Stimulated activated CD4-positive, alpha-beta T cell treated with anti-CD3 and anti-CD28 coated beads, Interleukin-1b, Interleukin-23, amount 100 ng/mL, for 48 hours (primary cell): ENCODE measurements at places on chromosomes 5 and 9.

DNA sequence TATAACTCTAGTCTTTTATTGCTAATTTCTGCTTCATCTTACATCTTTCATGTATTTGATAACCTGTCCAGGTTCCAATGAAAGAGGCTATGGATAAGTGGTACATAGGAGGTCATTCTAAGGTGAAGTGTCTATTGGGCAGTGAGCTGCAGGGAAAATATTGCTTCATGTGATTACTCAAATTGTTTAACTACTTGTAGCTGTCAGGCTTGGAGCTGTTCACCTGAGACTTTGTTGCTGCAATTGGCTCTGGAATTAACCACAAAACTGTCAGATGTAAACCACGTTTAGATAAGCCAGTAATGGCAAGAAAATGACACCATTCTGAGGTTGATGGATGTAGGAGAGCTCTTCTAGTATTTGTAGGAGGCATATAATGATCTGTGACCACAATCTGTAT lies 26.0 kb downstream of the ADAMTSL1 start:
- DNase-seq = no peak

- DNase-seq = no peak
Measured at GRCh38 chr9:92696619-92697018, 26.7 kb upstream of the IPPK start.

DNA sequence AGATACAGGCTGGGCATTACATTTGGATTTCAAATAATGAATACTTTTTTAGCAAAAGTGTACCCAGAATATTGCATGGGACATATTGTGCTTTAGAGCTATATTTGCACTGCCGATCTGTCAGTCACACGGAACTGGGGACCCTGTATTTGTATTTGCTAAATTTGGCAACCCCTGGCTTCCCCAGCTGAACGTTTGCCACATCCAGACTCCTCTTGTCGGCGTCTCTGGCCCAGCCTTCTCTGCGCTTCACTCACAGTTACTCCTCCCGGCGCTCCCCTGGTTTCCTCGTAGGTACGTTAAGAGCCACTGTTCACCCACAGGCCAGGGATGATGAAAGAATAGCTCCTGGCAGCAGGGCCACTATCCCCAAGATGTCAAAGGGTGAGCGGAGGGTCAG lies 58.7 kb downstream of the NSUN2 start:
- no peak for DNase-seq

DNA sequence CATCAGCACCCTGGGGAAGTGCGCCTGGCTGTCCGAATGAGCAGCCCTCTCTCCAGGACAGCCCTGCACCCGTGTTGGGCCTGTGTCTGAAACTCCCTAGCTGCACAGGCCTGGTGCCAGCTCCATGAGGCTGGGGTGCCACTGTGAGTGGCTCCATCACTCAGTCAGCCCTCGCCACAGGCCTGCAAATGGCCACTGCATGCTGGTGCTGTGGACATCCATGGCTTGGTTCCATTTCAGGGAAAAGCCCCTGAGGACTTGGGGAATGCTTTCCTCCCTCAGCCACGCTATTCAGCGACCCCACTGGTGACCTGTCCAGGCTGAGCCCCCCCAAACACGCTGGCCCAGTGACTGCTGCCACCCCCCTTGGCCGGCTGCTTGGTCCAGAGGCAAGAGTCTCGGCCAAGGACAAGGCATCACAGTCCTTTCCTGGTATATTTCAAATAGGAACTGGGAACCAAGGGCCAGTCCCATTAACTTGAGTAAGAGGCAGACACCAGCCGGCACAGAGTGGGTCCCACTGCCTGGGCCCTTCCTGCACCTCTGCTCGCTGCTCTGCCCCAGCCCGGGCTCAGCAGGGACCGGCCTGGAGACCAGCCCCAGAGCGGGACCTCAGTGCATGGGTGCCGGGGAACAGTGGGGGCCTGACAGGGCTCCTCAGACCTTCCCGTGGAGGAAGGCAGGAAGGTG lies 181.3 kb downstream of the AUH start:
- no peak for DNase-seq

DNA sequence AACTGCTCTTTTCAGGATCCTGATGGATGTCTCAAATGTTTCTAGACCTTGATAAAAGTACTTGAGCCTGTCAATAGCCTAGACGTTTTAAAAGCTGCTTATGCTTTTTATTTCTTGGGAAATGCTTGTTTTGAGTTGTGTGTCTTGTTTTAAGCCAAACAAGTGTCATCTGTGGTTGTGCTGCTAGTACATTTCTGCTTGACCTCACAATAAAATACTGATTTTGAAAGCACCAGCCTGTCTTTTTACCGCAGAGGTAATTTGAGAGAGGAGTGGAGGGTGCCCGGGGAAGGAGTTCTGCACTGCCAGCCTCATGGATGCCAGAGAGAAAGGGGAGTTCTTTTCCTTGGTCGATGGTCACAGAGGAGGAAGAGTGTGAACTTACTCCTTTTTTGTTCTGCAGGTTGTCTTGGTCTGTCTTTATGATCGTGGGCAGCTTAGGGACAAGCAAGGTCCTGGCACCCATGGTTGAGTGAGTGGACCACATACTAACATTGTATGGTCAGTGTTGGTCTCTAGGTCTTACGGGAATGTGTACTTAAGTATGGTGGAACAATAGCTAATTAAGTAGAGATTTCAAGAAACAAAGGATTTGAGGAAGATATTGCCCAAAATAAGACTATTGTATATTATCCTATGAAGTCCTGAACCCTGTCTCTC lies 61.0 kb downstream of the TRIO start:
- no peak for DNase-seq

DNA sequence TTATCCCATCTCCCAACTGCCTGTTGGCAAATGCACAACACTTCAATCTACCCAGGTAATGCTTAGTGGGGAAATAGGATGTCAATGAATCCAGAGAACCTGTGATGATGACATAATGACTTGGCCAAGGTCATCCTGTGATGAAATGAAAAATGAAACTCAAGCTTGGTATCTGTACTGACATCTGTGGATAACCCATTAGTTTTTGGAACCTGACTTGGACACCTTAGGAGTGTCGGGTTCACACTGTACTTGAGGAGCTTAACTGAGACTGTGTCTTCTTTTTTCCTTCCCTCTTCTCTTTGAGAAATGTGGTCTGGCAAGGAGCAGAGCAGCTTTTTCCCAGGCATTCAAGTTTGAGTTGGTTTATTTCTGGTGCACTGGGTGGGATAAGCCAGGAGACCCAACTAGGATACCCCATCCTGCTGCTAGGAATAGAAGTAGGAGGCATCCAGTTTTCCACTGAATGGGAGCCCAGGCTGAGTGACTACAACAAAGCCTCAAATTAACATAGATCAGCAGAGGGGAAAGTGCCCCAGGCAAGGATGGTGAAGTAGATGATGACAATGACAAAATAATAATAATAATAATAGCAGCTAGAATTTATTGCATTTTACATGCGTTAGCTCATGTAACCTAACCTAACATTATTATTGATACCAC lies 72.1 kb downstream of the ADRB2 start:
- DNase-seq = no peak

DNA sequence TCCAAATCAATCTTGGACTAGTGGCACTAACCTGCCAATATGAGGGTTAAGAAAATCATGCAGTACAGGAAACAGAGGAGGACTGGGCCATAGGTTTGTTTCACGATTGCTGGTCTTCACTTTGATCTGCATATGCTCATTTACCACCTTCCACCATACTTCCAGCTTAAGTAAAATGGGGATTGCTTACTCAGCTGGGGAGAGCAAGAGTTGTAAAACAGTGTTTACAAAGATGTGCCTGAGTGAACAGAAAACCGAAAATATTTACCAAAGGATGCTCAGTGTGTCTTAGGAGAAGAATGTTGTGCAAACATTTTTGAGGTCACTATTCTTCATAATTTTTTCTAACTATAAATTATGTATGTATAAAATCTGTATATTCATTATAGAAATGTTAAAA lies 65.1 kb upstream of the DNAH5 start:
- DNase-seq = no peak

GRCh38 chr5:14928661-14929060 lies 57.1 kb upstream of the ANKH start:
- no peak for DNase-seq

DNA sequence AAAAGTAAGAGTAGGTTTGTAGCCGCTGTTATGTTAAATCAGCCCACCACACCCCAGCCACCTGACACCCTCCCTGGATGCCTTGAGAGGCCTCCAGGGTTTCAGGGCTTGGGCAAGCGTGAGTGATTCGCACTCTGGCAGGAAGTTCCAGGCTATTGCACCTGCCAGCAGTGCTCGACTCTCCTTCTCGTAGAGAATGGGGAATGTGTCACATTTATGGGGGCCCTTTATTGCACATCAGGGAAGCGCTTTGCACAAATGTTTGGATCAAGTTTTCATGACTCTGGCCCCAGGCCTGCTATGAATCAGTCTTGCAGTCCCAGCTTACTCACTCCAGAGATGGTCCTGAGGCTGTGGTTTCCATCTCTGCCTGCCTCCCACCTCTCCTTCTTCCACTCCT lies 66.1 kb upstream of the ADRA1B start:
- no peak for DNase-seq

- no peak for DNase-seq
Measured at GRCh38 chr5:68953875-68954617, 139.8 kb upstream of the SLC30A5 start.

DNA sequence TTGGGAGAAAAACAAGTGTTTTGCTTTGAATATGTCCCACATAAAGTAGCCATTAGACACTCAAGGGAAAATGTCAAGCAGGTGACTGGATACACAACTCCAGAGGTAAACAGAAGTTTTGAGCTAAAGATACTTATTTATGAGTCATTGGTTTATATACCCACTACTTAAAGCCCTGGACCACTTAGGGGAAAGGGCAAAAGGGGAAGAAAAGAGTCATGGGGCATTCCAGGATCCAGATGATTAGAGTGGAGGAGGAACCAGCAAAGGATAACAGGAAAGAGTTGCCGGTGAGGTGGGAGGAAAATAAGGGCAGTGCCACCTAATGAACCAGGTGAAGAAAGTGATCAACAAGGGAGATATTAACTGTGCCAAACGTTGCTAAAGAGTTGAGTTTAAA lies 254.2 kb upstream of the NR4A3 start:
- no peak for DNase-seq

- no peak for DNase-seq
Measured at GRCh38 chr5:157915638-157916037, 56.7 kb upstream of the CLINT1 start.

DNA sequence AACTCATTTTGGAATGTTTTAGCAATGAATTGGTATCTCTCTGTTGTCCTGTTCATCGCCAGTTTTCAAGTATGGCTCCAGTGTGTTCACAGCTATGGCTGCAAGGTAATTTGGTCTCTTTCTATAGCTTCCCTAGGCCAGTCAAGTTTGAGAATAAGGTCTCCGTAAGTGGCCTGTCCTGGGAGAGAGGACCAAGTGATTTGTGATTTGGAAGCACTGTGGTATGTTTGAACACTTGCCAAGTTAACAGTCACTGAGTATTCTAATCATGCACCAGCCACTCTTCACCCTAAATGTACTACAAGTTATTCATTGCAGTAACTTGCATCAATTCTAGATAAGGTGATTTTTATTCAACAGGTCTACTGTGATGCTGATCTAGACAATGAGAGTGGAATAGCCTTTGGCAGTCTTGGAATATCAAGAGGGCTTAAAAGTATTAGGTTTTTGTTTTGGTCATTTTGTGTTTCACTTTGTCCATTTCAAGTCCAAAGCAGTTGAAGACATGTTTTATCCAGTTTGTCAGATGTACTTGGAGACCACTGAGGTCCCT lies 41.1 kb downstream of the G3BP1 start:
- no peak for DNase-seq

DNA sequence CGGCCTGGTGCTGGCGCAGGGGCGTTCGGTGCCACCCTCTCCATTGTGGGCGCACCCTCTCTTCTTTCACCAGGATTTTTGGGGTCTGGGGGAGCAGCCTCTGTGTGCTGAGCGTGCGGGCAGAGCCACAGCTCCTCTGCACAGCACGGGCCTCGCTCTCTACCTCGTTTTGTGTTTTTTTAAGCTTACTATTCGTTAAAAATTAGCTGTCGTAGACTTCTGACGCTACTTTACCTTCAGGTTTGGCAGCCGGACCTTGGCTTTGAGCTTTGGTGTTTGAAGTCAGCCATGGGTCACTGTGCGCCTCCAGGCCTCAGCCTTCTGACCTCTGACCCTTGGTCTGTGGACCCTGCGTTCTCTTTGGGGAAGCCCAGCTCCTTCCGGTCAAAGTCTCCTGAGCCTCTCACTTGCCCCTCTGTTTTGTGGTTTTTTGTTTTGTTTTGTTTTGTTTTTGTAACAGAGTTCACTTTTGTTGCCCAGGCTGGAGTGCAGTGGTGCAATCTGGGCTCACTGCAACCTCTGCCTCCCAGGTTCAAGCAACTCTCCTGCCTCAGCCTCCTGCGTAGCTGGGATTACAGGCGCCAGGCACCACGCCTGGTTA lies 88.2 kb upstream of the CACNA1B start:
- no peak for DNase-seq

DNA sequence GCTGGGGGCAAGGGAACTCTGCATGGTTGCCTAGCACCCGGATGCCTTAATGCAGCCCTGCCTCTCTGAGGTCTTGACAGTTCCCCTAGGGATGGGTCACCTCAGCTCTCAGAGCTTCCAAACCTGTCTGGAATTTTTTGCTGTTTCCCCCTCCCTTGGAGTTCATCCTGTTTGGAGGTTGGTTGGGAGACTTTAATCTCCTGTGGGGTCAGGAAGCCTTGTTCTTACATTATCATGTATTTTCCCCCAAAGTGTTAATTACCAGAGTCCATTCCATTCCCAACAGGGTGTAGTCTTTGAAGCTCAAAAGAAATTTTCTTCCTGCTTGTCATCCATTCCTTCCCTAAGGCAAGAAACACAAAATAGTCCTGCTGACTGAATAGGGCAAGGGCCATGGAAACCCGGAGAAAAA lies 150.3 kb upstream of the SPRY4 start:
- no peak for DNase-seq

- DNase-seq = no peak
Measured at GRCh38 chr5:134082264-134082992, 32.1 kb upstream of the TCF7 start.

- no peak for DNase-seq
Measured at GRCh38 chr5:156420665-156421064, 93.7 kb downstream of the SGCD start.

GRCh38 chr5:116883875-116884274 lies 309.3 kb upstream of the SEMA6A start:
- DNase-seq = no peak

DNA sequence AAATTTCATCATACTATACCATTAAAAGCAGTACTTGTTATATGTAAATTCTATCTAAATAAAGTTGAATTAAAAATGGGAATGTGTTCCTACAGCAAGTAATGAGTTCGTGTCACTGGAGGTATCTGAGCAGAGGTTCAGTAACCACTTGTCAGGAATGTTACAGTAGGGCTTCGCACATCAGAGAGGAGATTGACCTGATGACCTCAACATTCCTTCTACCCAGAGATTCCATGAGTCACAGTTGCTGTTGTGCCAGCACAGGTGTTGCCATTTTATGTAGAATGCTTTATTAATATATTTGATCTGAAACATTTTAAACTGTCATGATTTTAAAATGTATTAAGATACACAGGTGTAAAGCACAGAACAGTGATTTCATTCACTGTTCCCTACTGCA lies 60.3 kb downstream of the STX17 start:
- DNase-seq = no peak
